NCI-H1694 (cell line): ENCODE measurements at places on chromosomes 16 and 17.
A peak's percentile ranks its signal among the peaks of the same experiment; 100 is the strongest.

DNA sequence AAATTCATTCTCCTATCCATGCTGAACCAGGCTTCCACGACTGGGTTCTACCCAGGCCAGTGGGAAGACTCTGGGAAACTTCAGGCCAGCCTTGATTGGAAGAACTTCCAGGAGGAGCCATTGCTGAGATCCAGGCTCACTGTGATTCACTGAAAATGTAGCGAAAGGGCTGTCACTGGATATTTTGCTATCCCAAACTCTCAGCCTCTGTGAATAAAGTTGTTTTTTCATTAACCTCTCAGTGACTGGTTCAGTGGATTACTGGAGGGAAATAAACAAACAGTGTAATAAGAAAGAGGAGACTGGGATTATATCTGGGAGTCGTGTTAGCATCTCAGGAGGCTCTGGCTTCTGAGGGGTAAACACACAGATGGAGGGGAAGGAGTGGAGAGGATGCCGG is 3.1 kb downstream of the FOXL1 start:
- no peak for DNase-seq

DNA sequence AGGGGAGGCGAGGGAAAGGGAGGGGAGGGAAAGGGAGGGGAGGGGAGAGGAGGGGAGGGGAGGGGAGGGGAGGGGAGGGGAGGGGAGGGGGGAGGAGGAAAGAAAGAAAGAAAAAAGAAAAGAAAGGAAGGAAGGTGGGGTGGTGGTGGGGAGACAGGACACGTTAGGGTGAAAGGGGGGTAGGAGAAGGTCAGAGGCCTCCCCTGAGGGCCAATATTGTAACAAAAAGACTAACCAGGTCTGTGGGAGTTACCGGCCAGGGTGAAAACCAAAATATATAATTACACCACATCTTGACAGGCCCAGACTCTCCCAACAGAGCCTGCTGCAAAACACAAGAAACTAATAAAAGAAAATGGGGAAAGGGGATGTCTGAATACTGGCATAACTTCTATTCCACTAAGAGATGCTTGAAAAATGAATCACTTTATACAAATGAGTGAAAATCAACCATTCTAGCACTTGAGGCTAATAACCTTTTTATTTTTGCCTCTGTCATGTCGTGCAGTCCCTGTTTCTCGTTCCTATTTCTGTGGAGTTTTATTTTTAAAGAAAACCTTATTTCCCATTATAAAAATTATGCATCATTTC is 10.0 kb downstream of the WDR45B start:
- no peak for DNase-seq

DNA sequence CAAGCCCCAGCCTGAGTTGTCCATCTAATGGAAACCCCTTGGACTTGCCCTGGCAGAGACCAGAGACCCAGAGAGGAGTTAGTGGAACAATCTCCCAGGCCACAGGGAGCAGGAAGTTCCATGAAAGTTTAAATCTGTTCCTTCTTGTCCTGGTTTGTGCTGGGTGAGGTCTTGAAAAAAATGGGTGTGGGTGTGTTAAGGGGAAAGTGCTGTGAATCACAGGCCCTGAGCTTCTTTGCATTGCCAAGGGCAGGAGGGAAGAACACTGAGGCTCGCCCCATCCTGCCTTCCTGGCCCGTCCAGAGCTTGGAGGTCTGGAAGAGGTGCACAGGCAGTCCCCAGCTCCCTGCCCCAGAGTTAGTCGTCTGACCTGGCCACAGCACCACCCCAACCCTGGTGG is 2.3 kb downstream of the ADORA2B start:
- no peak for DNase-seq

DNA sequence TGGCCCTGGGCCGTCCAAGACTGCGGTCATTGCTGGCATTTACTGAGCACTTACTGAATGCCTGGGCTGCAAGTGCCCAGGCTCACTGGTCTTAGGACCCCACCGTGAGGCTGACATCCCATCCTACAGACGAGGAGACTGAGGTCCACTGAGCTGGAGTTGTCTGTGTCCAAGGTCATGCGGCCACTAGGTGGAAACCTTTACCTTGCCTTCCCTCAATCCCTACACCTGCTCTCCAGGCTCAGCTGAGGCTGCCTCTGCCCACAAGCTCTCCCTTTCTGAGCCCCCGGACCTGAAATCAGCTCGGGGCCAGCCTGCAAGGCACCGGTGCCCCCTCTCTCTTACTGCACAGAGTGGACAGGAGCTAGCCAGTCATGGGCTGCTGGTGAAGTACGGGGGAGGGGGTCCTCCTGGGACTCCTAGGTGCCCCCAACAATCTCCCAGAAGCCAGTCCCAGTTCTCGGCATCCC is 1.5 kb downstream of the CASKIN1 start:
- DNase-seq = no peak

DNA sequence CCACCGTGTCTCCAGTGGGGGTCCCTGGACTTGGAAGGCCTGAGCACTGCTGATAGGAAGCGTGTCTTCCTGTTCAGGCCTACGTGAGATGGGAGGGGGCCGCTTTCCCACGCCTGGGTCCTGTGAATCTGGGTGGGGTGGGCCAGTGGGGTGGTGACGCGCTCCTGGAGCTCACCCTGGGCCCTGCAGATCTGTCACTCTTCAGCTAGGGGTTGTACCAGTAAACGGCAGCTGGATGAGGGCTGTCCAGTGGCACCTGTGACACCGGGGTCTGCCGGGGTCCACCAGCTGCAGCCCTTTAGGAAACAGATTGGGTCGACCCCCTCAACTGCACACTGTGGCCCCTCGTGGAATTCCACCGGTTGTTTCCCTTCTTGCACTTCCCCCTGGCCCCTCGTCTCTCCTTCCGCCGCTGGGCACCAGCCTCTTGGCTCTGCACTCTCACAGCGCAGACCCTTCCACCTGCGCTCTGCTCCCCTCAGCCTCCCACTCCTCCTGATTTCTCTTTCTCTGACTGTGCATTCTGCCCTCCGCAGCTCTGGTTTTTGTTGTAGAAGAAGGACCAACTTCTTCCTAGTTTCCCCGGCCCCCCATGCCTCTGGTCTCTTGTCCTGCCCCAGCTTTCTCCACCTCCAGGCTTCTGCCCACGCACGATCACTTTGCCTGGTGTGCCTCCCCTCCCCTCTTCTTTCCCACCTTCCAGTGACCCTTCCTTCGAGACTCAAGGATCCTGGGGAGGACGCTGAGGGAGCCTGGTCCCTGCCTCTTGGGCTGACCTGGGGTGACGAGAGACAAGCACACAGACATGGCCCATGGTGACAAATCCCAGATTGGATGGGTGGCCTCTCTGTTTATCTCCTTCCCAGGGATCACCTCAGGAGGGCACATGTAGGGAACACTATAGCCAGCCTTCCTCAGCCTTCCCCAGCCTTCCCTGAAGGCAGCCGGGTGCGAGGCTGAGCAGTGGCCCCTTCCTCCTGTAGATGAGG is 4.8 kb downstream of the MRC2 start:
- DNase-seq = no peak

GRCh38 chr17:4020096-4020495 is 55.9 kb upstream of the ATP2A3 start:
- no peak for DNase-seq

- no peak for DNase-seq
Observed at GRCh38 chr16:50751528-50751927, 9.6 kb downstream of the CYLD start.

GRCh38 chr16:65066651-65067050 is 55.2 kb downstream of the CDH11 start:
- DNase-seq = no peak

GRCh38 chr17:77645072-77646045 is 313.1 kb upstream of the TNRC6C start:
- no peak for DNase-seq

DNA sequence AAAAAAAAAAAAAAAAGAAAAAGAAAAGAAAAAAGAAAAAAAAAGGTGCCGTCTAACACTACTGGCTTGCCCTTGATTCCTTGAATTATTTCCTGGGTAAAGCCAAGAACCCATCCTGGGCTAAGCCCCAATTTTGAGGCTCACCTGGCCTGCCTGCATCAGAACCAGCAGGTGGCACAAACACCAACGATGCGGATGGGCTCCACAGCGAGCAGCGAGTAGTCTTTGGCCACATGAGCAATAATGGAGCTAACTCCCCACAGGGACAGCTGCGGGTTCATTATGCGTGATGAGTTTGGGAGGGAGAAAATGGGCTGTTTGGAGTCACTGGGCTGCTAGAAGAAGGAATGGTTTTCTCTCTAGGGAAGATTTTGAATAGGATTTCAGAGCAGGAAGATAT is 91.1 kb downstream of the ASIC2 start:
- DNase-seq = no peak

DNA sequence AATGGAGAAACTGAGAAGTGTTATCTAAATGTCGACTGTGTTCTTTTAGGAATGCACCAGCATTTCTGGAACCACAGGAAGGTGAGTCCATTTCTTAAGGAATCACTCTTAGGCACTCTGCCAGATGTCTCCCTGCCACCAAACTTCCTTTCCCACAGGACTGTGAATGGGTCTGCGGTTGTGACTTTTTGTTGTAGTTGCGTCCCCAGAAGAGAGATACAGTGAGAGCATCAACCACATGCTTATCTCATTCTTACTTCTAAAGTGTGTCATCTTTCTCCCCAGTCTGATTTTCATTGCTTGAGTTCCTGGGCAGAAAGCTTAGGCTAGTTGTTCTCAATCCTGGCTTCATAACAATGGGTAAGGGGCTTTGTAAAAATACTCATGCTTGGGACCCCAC is 13.4 kb downstream of the ITPRIPL2 start:
- no peak for DNase-seq

DNA sequence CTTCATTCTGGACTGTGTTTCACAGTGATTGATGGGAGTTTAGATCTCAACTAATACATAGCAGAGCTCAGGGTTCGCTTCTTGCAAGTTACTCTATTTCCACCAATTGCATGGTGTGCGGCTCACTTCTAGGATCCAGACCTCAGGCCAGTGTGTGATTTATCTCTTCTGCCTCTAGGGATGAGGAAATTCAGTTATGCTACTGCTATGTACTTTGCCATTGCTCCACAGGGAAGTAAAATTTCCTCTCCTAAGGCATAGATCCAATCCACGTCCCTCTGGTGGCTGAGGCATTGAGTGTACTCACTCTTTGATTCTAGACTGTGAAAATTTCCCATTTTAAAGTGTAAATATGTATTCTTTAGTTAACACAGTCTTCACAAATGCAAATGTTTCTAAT is 214.1 kb downstream of the HS3ST3B1 start:
- no peak for DNase-seq

DNA sequence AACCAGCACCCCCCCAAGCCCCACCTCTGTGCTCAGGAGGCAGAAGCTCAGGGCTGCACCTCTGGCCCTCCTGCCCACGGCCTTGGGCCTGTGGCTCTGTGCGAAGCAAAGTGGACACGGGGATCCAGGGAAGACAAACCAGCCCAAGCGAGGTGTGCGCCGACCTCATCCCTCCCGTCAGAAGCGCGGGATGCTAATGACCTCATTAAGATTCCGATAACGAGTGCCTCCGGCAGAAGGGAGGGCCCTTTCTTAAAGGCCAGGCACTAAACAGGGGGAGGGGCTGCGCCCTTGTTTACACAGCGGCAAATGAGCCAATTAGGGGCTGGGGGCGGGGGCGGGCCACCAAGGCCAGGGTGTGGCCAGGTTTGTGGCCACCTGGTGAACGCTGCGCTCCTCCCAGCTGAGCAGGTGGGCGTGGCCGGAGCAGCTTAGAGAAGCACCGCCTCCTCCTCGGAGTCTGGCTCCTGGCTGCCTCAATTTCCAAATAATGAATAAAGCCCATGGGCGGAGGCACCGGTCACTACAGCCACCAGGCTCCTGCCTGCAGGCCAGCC is 3.2 kb downstream of the CBX4 start:
- no peak for DNase-seq

DNA sequence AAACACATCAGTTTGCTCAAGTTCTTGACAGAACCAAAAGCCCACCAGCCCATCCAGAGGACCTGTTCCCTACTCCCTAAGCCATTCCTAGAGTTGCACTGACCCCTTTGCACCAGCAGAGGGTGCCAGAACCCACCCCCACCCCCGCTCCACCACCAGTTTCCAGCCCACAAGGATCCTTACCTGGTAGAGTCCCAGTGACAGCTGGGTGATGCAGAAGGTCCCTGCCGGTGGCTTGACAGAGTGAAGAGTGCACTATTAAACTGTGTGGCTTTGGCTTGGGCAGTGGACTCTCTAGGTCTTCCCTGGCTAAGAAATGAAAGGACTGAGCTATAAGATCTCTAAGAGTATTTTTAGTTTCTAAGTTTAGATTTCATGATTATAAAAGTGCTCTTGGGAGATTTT is 73.3 kb upstream of the MTMR4 start:
- DNase-seq = peak; percentile 66

DNA sequence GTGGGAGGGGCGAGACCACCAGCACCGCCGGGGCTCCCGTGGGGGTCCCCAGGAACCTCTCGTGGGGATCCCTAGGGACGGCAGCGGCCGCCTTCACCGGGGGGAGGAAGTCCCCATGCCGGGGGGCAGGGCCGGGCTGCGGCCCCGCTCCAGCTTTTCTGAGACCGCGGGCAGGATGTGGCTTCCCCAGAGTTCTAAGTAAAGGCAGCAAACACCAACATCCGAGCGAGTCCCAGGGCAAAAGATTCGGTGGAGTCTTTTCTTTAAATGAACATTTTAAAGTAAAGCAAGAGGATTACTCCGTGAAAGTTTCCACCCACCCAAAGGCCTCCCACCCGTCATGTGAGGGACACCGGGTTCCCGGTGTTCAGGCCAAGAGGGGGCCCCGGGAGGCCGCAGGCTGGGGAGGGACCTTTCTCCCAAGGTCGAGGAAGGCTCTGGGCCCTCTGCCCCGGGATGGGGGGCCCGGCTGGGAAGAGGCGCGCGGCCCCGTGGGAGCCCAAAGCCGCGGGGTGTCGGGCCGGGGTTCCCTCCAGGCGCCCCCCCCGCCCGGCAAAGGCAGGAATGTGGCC is 137.2 kb upstream of the RPH3AL start:
- no peak for DNase-seq

GRCh38 chr16:26530584-26531289 is 536.0 kb upstream of the C16orf82 start:
- no peak for DNase-seq

- no peak for DNase-seq
Observed at GRCh38 chr17:13835151-13835550, 233.4 kb upstream of the HS3ST3A1 start.

DNA sequence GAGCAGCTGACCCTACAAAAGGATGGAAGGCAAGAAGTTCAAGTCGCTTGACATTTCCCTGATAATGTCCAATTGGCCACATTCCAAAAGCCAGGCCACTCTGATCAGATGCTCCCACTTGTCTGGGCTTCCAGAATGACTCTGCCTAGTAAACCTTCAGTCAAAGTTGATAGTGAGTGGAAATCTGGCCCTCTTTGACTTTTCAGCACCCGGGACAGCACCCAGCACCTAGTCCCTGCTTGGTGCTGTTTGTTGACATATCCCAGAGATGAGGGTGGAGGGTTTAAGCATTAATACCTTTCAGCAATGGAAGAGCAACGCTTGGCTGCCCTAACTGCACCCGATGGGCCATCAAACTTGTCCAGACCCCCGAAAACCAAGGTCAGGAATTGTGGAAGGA is 131.3 kb downstream of the AIPL1 start:
- DNase-seq = no peak
